ENCODE measurements at places on chromosomes 4 and X.

DNA sequence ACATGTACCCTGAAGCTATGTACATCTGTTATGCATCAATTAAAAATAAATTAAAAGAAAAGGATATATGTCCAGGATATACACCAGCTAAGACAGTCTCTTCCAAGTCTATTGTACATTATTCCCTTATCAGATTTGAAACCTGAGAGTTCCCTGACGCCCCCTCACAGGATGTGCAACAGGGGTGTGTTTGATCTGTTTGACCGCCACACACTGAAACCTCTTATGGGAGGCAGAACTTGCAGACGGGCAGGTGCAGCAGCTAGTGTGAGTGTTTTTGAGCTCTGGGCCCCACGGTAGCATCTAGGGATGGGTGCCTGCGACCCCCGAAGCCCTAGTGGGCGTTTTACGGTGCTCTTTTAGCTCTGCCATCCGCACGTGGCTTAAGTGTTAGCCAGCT, 4.7 kb downstream of the XG start:
- DNase-seq: no peak

DNA sequence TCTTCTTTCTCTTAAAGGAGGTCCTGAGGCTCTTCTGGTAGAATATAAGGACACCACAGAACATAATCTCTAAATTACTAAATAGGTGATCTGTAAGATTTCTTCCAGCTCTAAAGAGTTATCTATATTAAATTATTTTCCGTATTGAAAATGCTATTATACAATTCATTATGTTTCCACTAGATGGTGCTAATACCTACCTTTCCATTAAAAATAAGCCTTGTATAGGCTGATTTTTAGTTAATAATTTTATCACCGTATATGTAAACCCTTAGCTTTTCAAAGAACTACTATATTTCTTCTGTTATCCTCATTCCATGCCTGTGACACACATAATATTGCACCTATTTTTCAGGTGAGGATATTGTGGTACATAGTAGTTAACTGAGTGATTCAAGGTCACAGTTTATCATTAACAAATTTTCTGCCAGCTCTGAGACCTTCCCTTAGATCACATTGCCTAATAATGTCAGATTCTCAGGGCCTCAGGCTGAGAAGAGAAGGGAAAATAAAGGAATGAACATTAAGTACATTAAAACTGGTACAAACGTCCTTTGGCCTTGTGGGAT, 138.8 kb downstream of the TEX11 start:
- no peak for DNase-seq

DNA sequence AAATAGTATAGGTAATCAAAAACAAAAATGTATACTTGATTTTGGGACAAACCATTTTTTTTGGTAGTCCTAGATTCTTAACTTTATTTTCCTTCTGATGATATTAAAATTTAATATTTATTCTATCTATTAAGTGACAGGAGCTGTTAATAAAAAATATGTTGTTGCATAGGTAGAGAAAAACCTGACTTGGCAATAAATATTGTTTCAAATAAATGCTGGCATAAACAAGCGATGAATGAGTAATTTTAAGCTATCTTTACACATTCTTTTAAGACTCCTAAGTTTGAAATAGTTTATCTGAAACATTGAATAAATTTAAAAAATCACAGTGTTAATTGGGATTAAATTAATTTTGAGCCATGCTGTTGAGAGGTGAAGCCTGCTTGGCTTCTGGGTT, 114.6 kb downstream of the GC start:
- no peak for DNase-seq

DNA sequence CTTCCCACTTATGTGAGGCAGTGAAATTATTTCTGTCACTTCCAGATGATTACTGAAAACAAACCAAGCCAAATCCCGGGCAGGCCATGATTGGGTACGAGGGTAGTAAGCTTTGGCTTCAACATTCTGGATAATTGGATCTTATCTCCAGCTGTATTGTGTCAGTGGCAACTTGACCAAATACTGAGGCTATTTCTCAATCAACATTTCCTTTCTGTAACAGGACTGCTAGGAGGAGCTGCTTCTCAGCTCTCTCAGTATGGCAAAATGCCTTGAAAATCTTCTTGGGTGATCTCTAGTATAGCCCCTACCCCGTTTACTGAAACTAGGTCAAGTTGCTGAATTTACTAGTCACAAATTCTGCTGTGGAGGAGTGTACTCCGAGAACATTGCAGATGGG, 169.3 kb upstream of the FRMPD4 start:
- no peak for DNase-seq

- DNase-seq: no peak
These were observed 6.8 kb downstream of the SRPX2 start for GRCh38 chrX:100650841-100651240.

DNA sequence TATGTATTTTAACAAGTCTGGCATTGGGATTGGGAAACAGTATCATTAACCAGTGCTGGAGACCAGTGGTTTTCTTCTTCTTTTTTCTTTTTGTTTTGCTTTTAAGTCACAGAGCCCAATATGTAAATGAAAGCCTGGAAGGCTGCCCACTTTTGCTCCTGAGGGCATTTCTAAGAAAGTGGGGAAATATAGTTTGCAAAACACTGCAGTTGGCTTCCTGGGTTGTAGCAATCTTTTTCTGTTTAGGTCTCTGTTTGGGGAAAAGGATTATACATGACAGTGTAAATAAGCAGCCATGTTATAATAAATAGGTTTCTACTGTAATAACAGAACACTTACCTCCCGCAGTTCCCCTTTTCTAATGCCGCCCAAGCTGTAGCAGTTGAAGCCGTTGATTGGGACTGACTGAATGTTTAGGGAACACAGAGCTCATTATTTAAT, 105.5 kb downstream of the TMEM164 start:
- DNase-seq: no peak
